CD4-positive, alpha-beta T cell treated with Interleukin-4 for 1 hour (primary cell): ENCODE measurements at places on chromosomes 5 and 9.
A peak's percentile ranks its signal among the peaks of the same experiment; 100 is the strongest.

GRCh38 chr5:151298063-151298855, 5.3 kb downstream of the SLC36A3 start:
- no peak for DNase-seq

DNA sequence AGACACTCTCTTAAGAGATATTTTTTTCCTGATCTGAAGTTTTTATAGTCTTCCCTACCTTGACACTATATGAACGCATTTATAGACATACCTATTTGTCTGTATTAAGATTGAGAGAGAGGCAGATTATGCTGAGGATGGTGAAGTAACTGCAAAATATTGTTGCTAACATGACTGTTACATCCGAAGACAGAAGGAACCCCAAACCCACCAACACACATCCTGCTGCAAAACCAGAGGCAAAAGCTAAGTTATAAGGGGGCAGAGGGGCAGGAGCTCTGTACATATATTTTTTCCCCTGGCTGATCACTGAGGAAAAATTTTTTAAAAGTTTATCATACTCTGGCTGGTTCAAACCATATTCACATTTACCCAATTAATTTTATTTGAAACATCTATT, 279.0 kb downstream of the MLLT3 start:
- no peak for DNase-seq

- DNase-seq: no peak
Measured at GRCh38 chr5:159827861-159828260, 88.4 kb upstream of the ADRA1B start.

DNA sequence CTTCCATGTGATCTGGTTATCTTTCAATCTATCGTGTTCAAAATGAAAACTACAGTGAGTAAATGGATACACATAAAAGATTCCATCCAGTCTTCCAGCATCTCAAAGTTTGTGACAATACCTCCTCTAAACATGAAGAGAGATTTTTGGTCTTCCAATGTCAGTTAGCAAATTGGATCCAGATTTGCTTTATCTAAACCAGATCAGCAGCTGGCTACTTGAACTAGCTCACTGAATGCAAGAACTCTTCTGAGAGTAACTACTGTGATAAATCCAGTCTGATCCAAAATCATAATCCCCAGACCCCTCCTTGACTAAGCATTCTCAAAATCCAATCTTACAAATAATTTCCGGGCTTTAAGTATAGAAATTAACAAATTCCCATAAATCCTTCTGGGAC, 2177.9 kb upstream of the C9orf72 start:
- no peak for DNase-seq

- peak; percentile 46 for DNase-seq
Measured at GRCh38 chr5:123512611-123513461, 859 bp downstream of the CSNK1G3 start.

GRCh38 chr5:6584101-6584645, 48.7 kb downstream of the NSUN2 start:
- no peak for DNase-seq

DNA sequence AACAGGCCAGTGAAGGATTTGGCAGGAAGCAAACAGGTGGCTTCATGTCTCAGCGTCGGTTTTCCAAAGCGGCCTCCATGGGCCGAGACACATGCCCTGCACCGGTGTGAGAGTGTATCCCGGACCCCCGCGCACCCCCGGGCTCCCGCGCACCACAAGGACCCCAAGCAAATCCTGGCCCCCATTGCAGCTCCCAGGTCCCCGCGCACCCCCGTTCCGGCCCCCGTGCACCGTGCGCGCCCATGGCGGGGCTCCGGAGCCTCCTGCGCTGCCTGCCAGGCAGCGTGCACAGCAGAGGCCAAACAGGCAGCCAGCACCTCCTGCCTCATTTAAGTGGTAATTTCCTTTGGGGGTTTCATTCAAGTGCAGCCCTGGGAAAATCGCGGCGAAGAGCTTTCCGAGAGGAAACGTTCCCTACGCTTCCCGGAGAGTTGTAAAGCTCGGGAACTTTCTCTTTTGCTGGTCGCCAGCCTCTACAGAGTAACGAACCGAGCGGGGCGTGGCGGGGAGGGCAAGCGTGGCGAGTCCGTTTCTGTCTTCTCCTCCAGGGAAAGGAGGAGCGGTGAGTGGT, 145.5 kb upstream of the SLC24A2 start:
- no peak for DNase-seq

GRCh38 chr5:175728316-175728715, 70.4 kb downstream of the HRH2 start:
- no peak for DNase-seq

GRCh38 chr9:89145097-89145496, 33.5 kb downstream of the SHC3 start:
- DNase-seq: no peak

- no peak for DNase-seq
Measured at GRCh38 chr5:177355868-177356168, 1.9 kb upstream of the RGS14 start.

- no peak for DNase-seq
Measured at GRCh38 chr5:72509401-72509800, 2.2 kb upstream of the ZNF366 start.

GRCh38 chr5:174239718-174240117, 194.2 kb downstream of the NSG2 start:
- no peak for DNase-seq
